ENCODE measurements at places on chromosomes 3 and 15.

GRCh38 chr15:71784719-71785118, 25.6 kb upstream of the NR2E3 start:
- no peak for DNase-seq

DNA sequence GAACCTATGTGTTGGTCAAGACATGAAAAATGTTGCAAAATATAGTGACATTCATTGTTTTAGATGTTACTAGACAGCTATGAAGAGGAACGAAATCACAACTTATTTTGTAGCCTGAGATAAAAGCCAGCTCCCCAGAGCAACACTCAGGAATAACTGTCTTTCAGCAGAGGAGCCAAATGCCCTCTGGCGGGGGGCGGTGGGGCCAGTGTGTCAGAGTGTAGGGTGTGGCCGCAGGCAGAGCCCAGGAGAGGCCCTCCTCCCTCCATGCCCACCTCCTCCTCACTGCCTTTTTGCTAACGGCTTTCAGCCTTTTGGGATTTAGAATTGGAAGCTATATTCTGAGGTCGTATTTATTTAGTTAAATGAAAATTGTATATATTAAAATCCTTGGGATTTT, 16.9 kb downstream of the APOD start:
- DNase-seq = no peak

GRCh38 chr3:101938262-101938847, 89.0 kb downstream of the NFKBIZ start:
- DNase-seq = no peak

GRCh38 chr15:81056304-81056703, 55.6 kb downstream of the TLNRD1 start:
- no peak for DNase-seq

GRCh38 chr3:139477710-139478640, 1.7 kb upstream of the RBP2 start:
- DNase-seq = no peak

DNA sequence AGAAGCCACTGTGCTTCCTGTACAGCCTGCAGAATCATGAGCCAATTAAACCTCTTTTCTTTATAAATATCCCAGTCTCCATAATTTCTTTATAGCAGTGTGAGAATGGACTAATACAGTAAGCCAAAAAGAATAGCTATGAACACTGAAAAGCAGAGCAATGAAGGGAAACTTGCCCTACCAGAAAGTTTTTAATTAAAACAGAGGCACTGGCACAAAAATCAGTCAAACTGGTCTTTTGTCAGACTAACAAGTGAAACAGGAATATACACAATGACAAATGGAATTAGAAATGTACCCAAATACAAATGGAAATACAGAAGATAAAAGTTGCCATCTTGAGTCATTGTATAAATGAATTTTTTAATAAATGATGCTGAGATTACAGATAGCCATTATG, 40.5 kb downstream of the POLQ start:
- no peak for DNase-seq

DNA sequence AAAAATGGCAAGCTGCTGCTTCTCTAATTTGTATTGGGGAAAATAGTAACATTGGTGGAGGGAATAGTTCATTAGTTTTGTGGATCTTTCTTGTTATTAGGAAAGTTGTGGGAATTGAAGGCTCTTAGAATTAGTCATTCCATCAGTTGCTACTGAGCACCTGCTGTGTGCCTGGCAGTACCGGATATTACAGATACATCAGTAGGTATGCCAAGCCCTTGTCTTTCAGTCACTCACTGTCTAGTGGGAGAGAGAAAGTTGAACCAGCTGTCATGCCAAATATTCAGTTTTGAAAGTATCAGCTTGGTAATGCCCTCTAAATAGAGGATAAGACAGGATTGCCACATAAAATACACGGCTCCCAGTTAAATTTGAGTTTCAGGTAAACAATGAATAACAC, 32.5 kb downstream of the IGSF10 start:
- no peak for DNase-seq

DNA sequence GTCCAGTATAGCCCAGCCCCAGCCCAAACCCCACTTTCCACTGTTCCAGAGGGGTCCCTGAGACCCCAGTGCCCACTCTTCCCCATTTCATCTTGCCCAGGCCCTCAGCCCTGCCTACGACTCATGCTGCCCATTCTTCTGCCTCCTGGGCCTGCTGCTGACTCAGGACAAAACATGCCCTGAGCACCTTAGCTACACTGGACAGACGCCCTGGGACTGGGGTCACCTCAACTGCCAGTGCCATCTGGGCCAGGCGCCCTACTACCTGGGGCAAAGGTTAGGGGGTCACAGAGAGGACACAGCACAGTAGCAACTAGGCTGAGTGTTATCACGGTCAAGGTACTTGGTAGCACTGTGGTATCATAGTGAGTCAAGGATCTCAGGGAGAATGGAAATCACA, 2.6 kb upstream of the LAMB2 start:
- DNase-seq = no peak

DNA sequence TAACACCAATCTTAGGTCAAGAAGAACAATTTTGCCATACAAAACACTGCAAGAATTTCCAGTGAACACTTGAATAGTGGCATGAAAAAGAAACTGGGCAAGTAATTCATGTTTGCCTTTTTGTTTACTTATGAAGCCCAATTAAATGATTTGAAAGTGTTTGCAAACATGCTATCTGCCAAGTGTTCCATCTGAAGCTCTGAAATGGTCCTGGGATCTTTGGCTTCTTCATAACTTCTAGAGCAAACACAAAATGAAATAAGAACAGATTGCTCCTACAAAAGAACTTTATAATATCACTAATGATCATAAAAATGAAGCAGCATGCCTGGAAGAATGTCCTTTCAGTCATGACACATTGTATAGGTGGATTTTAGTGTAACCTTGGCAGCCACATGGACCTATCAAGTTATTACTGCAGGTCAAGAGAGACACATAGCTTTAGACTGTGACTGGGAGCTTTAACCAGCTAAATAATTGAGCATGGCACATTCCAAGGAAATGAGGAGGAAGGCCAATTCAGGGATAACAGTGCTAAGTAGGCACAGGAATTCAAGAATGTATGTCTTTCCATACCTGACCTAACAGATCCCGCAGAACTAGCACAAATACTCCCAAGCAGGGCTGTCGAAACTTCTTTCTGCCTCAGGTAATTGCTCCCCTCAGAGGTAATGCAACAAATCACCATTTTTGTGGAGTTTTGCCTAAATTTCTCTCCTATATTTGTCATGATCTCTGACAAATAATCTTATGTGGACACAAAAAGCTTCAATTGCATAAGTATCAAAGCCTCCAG, 144.6 kb downstream of the DUT start:
- DNase-seq = no peak

GRCh38 chr3:29176501-29176900, 104.4 kb upstream of the RBMS3 start:
- no peak for DNase-seq

- no peak for DNase-seq
These were observed 91.5 kb downstream of the ATG7 start for GRCh38 chr3:11363715-11364114.

DNA sequence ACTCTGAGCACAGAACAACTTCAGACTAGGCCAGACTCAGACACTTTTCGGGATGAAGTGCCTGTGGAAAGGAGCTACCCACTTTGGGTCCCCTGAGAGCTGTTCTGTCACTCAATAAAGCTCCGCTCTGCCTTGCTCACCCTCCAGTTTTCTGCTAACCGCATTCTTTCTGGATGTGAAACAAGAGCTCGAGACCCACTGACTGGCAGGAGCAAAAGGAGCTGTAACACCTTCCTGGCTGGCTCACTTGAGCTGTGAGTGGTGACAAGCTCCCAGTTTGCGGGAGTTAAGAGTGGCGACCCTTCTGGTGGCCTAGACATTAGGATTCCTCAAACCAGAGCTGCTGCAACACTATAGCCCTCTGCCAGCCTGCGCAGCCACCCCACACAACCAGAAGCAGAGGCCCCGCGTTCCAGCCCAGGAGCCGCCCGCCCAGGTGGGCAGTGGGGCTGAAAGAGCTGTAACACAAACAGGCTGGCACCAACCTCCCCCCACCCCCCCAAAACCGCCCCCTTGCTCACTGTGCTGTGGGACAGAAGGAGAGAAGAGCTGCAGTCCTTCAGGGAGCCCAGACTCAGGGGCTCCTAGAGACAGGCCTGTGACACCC, 1178.1 kb upstream of the GBE1 start:
- no peak for DNase-seq

GRCh38 chr3:182544542-182544941, 248.8 kb upstream of the ATP11B start:
- DNase-seq = no peak

- no peak for DNase-seq
These were observed 42.5 kb upstream of the MYO5C start for GRCh38 chr15:52338058-52338457.

- DNase-seq = no peak
These were observed 1.9 kb downstream of the PPP4R2 start for GRCh38 chr3:72998466-72998865.

GRCh38 chr3:127015282-127016042, 32.5 kb downstream of the PLXNA1 start:
- DNase-seq = no peak

DNA sequence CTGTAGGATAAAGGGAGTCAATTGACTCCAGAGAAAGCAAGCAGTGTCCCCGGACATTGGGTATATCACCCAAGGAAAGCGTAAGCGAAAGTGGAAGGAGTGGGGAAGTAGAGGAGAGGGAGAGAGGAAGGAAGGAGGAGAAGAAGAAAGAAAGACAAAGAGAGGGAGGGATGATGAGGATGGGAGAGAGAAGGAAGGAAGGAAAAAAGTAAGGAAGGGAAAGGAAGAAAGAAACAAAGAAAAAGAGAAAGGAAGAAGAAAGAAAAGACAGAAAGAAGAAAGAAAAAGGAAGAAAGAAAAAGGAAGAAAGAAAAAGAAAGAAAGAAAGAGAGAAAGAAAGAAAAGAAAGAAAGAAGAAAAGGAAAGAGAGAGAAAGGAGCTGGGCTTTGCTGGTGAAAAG, 839 bp downstream of the DNASE1L3 start:
- DNase-seq = no peak

- no peak for DNase-seq
These were observed 666 bp downstream of the SNX33 start for GRCh38 chr15:75648156-75649000.

GRCh38 chr3:17183951-17184550, 299.3 kb downstream of the PLCL2 start:
- no peak for DNase-seq

- DNase-seq = peak; percentile 63
These were observed at the start of gene MCF2L2 for GRCh38 chr3:183428447-183429211. Gene MCF2L2, minus strand, starts transcription at chr3:183428619. Its CDS starts 642 bp downstream, at chr3:183427977.

- DNase-seq = no peak
These were observed 86.2 kb downstream of the CMSS1 start for GRCh38 chr3:99903869-99904268.

GRCh38 chr3:46674031-46674845, 19.2 kb downstream of the ALS2CL start:
- DNase-seq = no peak

DNA sequence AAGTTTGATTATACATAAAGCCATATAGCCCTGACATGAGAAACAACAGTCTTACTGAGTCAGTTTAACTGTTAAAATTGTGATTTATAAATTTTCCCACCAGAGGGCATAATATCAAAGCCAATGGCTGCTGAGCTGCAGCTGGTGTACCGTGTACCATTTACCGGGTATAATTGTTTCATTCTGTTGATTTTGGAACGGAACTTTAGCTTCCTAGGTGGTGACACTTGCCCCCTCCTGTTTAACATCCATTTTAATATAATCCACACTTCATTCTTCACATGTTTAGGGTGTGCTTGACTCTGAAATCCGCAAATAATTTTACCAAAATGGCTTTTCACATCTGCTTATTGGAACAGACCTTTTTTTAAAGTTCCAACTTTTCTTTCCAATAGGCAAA, 72.8 kb downstream of the SLC9A9 start:
- DNase-seq = no peak

GRCh38 chr3:184582646-184583577, 21.3 kb downstream of the EPHB3 start:
- DNase-seq = no peak
